ENCODE measurements at places on chromosomes 3 and 15.

GRCh38 chr15:47398132-47398531, 319.2 kb upstream of the SEMA6D start:
- no peak for DNase-seq

DNA sequence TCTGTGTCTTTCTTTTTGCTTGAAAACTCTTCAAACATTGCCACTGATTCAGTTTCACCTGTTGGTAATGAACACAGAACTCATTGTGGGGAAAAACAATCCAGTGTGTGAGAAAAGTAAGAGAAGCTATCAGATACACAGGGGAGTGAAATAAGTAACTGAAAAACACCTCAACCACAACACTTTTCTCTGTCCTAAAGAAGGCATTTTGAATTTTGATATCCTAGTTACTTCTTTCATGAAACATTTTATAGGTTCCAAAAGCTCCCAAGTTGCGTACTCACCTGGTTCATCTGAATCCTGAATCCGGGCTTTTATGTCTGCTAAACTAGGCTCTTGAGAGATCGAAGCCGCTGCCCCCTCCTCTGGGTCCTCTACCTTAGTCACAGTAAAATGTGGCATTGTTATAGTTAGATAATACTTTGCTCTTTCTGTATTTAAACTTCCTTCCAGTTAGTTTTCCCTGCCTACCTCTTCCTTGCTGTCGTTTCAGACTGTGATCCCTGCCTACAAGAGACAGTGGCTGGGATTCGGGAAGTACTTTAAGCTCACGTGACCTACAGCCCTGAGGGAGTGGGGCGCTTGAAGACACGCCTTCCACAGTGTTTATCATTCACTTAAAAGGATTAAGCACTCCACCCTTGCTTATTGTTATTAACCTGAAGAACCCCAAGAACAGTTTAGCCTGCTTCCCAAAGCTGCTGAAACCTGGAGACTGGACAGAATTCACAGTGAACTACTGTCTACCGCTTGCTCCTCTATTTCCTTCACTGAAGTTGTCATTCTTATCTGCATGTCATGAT, 19.1 kb downstream of the SLC12A6 start:
- DNase-seq, result peak; percentile 89

DNA sequence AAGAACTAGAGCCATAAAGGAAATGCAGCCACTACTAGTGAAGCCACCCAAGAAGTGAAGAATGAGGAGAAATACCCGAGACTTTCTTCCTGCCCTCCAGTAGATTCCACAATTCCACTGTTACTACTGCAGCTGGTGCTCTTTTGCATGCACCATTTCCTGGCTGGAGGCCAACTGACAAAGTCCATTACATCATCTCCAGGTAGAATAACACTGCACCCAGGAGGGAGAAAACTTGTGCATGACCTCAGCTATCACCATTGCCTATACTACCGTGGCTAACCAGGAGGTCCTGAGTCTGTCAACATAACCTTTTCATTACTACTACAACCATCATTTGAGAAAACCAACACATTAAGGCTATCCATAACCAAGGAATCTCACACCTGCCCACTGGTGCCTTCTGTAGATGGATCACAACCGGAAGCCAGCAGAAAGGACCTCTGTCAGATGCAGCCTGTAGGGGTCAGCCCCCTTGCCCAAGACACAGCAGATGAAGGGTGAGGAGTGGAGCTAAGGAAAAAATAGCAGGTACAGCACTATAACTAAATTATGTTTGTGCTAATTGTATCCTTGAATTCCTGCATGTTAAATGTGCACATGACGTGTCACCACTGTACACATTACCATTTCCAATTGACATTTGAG, 200.8 kb upstream of the C2CD4B start:
- peak; percentile 32 for DNase-seq

- DNase-seq, result no peak
These were observed 106.1 kb upstream of the FRMD4B start for GRCh38 chr3:69491975-69492374.

DNA sequence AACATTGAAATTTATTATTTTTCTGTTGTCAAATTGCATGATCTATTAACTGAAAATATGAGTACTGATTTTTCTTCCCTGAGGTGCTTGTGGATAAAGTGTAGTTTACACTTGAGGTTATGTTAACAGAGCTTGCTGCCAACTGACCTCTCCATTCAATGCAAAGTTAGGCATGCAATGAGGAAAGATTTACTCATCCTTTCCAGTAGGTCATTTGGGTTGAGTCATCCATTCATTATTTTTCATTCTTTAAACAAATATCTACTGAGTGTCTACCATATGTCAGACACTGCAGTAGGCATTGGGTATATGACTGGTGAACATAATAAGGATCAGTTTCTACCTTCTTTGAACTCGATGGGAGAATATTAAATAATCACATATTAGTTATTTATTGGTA, 604.1 kb downstream of the EDEM1 start:
- no peak for DNase-seq

DNA sequence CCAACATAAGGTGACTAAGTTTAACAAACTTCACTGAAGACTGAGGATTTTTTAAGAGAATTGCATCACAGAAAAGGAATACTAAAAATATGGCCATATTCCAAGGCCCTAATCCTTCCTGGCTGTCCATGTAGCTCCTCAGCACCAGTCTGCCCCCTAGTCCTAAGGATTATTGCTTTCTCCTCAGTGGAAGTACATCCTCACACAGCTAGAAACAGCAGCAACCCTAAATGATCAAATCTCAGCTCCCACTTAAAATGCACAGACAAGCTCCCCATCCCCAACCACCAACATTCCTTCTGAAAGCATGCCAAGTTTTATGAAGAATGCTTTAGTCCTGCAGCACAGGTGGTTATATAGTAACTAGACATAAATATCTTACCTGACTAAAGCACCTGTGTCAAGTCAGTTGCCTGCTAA, 14.7 kb downstream of the ST3GAL6 start:
- no peak for DNase-seq

DNA sequence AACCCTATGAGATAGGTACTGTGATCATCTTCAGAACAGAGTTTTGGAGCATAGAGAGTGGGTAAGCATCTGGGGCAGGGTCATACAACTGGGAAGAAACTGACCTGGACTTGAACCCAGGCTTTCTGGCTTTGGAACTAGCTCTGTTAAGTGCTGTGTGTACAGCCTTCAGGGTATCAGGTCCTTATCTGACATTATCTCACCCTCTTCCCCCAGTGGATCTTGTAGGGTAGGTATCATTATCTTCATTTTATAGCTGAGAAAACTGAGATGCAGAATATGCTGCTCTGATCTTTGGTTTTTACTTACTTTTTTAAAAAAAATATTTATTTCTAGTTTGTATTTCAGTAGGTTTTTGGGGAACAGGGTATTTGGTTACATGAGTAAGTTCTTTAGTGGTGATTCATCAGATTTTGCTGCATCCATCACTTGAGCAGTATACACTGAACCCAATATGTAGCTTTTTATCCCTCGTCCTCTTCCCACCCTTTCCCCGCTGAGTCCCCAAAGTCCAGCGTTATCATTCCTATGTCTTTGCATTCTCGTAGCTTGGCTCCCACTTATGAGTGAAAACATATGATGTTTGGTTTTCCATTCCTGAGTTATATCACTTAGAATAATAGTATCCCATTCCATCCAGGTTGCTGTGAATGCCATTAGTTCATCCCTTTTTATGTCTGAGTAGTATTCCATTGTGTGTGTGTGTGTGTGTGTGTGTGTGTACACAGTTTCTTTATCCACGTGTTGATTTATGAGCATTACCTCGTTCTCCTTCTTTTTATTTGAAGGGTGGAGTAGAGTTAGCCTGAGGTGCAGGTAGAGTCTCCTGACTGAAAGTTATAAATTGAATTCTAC, 271.2 kb downstream of the PTPRG start:
- no peak for DNase-seq

DNA sequence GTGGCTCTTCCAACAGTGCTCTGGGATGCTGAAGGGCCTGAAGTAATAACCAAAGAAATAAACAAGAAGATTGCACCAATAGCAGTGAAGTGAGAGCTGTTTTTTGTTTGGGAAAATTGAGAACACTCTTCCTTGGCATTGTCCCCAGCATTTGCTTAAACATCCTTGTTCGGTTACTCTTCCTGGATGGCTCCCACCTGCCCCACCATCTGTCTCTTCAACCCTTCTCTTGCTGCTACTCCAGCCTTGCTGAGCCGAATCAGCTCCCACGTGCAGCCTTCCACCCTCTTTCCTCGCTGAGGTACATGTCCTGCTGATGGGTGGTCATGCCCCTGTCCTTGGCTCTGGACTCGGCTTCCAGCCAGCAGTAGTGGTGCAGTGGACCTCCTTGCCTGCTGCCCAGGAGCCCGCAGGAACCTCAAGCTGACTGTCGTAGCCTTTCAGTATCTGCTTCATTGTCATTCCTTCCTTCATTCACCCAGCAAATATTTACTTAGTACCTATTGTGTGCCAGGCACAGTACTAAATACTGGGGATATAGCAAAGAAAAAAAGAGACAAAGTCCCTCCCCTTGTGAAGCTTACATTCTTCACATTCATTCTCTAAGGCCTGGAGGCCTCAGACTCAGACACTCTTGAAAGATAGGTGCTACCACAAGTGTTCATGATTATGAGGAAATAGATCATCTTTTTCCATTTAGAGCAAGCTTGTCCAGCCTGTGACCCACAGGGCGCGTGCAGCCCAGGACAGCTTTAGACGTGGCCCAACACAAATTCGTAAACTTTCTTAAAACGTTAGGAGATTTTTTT, 17.1 kb upstream of the VILL start:
- DNase-seq, result no peak

DNA sequence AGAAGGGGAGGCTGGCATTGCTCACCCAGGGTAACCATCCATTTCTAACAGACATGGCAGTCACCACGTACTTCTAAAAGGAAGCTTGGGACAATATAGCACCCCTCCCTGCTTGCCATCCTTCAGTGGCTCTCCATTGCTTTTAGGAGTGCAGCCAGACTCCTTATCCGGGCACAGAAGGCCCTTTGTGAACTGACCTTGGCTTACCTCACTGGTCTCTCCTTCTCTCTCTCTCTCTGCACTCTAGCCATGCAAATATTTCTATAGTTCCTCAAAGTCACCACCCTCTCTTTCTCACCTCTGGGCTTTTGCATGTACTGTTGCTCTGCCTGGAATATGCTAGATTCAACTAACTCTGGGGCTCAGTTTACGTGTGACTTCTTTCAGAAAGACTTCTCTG, 301.1 kb downstream of the SHQ1 start:
- no peak for DNase-seq

DNA sequence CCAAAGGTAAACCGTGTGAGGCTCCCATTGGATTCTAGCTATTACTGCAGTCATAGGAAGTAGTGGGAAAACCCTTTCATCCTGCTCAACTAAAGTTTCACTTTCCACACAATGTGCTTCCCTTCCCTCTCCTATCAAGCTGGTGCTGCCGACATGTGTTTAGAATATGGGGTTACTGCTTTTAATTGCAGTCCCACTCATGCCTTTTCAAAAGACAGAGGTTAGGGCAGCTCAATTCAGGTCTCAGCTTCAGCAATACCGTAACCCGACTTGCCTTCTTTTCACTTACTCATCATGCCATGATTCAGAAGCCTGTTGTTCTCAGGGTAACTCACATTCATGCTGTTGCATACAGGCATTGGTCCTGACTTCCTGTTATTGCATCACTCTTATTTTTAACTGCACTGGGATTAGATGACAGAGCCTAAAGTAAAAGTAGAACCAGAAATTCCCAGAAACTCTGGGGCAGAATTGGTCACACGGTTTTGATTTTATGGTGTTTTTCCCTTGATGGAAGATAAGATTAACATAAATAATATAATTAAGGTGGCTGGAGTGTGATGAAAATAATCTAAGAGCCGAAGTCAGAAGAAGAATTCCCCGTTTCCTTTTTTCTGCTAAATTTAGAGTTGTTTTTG, 45.7 kb downstream of the C2CD4B start:
- DNase-seq, result peak; percentile 87

GRCh38 chr3:188683032-188683521, 488.7 kb upstream of the TPRG1 start:
- peak; percentile 14 for DNase-seq

GRCh38 chr3:37111199-37111598, 63.2 kb downstream of the LRRFIP2 start:
- no peak for DNase-seq

GRCh38 chr15:91047545-91048199, 25.3 kb upstream of the VPS33B start:
- DNase-seq, result no peak

- DNase-seq, result no peak
These were observed 133.2 kb upstream of the STRIT1 start for GRCh38 chr3:155426524-155427230.

DNA sequence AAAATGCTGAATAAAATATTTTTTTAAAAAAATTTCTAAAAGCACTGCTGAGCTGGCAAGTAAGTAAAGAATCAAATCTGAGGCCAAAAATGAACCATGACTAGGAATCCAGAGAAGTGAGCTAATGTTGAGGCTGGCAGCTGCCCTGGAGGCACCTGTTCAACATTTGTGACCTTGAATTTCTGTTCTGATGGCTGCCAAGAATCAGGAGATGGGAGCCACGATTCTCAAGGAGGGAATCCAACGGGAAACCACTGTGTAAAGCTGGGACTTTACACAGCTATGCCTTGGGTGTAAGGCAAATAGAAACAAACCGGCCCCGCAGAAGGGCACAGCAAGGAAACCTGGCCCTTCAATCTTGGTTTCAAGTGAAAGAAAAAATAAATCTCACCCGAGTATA, 22.7 kb downstream of the HEG1 start:
- DNase-seq, result no peak

DNA sequence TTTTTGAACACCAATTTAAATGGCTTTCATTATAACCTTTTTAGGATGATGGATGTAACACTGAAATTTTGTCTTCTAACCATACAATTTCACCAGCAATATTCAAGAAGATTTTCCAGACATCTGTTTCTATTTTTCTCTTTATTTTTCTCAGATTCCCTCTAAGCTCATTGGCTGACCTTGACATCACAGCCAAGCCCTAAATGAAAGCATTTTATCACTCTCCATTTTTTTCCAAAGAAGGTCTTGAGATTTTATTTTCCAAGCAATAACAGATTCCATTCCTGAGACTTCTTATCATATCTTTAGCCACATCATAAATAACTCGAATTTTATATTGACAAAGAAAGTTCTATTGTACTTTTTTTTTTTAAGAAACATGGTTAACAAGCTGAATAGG, 392.6 kb upstream of the THBS1 start:
- no peak for DNase-seq

- no peak for DNase-seq
These were observed 1.2 kb downstream of the NR2C2 start for GRCh38 chr3:14948609-14949038.

GRCh38 chr3:97687734-97688133, 76.8 kb upstream of the ARL6 start:
- no peak for DNase-seq

GRCh38 chr3:54845551-54845950, 82.3 kb downstream of the LRTM1 start:
- no peak for DNase-seq

- DNase-seq, result no peak
These were observed 7.0 kb downstream of the PPCDC start for GRCh38 chr15:75030424-75030823.

- DNase-seq, result no peak
These were observed 800.8 kb downstream of the TUSC7 start for GRCh38 chr3:117510396-117510795.

- no peak for DNase-seq
These were observed 1.5 kb upstream of the CA12 start for GRCh38 chr15:63382966-63383710.

- peak; percentile 32 for DNase-seq
These were observed 21.2 kb upstream of the PIGZ start for GRCh38 chr3:196989721-196990262.

All from LoVo (cell line).